ENCODE measurements at places on chromosomes 3 and 15. TPM values are rescaled to one million over a fixed set of nuclear protein-coding genes. Genes with fewer than 3 reads are reported as not detected.

DNA sequence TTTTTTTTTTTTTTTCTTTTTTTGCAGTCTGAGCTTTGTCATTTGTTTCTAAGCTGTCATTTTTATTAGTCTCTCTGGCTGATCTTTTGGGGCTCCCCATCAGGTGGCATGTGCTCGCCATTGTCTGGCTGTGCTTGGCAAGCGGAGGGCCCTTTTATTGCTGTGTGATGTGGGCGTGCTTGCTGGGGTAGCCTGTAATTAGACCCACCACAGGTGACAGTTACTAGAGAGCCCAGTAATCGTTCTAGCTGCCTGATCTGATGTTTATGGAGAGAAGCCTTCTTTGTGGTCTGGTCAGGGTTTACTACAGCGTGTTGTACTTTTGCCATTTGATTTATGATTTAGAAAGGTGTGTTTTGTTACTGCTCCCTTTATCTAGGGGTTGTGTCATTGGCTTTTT, 179.9 kb downstream of the MCTP2 start:
- no peak for DNase-seq

The ZBED2 gene
- total RNA-seq: not detected

The RTP4 gene
- 0.79 TPM for total RNA-seq

The CTXN2 gene
- not detected for total RNA-seq

- DNase-seq: no peak
Observed at GRCh38 chr3:61841111-61841845, 279.9 kb downstream of the PTPRG start.

The CCR8 gene
- total RNA-seq: not detected

The LRRK1 gene
- 1.8 TPM for total RNA-seq

DNA sequence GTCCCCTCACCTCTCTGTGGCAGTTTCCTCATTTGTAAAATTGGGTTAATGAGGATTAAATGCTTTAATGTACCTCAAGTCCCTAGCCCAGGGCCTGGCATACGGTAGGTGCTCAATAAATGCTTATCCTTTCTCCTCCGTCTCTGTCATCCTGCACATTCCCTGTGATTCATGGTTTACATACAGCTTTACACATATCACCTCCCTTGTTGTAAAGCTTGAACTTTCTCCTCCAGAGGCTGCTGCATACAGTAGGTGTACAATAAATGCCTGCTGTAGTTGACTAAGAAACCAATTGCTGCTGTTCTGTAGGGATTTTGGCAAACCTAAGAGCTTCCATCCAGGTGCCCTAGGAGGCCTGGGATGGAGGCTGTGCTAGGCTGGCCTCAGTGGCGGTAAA, 1.5 kb upstream of the CSPG4 start:
- DNase-seq: no peak

DNA sequence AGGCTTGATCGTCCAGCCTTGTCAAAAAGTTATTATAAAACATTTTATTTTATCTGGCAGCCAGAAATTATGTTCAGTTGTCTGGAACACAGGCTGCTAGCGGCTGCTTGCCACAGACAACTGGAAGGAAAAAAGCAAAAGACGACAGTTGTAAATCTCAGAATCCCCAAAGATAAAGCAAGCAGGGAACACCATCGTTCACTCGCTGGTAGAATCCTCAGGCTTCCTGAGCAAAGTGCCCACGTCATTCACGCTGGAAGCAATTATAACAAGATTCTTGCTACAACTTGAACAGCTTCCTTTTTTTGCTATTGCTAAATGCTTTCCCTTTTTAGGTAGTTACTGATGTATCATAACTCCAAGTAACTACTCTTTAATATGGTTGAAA, 33.6 kb downstream of the ADAMTS17 start:
- no peak for DNase-seq

GRCh38 chr3:41710646-41711388, 251.1 kb downstream of the ULK4 start:
- no peak for DNase-seq

- no peak for DNase-seq
Observed at GRCh38 chr15:58087871-58088270, 22.4 kb upstream of the ALDH1A2 start.

- DNase-seq: no peak
Observed at GRCh38 chr3:178706411-178706810, 170.2 kb downstream of the KCNMB2 start.

DNA sequence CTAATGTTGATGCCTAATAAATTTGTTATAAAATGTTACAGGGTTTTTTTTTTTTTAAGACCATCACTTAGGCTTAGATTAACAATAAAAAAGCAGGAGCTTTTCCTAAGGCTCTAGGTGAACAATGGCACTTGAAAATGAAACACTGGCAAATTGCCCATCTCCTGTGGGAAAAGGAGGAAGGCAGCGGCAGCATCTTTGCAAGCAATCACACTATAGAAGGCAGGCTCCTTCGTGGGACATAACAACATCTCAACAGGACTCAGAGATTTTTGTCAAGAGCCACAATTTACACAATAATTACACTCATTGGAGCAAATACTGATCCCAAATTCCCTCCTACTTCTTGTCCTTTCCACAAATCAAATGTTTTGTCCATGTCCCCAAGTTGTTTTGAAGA, 646.7 kb downstream of the ROBO2 start:
- no peak for DNase-seq

The TRPM1 gene
- not detected for total RNA-seq

- no peak for DNase-seq
Observed at GRCh38 chr3:48692551-48692950, 6.8 kb upstream of the NCKIPSD start.

GRCh38 chr3:45623846-45624245, 29.3 kb downstream of the LIMD1 start:
- no peak for DNase-seq

DNA sequence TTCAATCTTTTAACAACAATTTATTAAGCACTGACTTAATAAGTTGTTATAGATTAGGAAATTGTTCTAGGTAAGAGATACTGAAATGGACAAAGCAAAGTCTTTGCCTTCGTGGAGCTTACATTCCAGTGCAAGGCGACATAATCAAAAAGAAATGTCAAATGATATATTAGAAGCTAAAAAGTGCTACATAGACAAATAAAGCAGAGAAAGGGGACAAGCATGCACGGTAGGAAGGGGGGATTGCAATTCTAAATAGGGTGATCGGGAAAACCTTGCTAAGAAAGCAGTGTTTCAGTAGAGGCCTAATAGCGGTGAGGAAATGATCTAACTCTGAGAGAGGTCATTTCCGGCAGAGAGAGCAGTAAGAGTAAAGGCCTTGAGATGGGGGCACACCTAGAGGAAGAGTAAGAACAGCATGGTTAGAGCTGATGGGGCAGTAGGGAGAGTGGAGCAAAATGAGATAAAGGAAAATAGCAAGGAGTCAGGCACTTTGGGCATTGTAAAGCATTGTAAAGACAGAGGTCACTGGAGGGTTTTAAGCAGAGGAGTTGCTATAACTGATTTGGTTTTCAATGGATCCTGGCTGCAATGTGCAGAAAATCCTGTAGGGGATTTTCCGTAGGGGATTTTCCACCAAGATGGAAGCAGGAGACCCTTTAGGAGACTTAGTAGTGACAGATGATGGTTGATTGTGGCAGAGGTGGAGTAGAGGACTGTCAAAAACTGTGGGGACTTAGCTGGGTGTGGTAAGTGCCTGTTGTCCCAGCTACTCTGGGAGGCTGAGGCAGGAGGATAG, 71.7 kb upstream of the CFAP20DC start:
- DNase-seq: no peak

GRCh38 chr15:36958606-36959005, 141.7 kb downstream of the MEIS2 start:
- DNase-seq: no peak

- DNase-seq: no peak
Observed at GRCh38 chr3:22399566-22399965, 648.6 kb upstream of the ZNF385D start.

The SERINC4 gene
- not detected for total RNA-seq

The NXPE3 gene
- total RNA-seq: 36.4 TPM

The RPS27L gene
- total RNA-seq: 191 TPM

- no peak for DNase-seq
Observed at GRCh38 chr3:42804831-42805132, 492 bp upstream of the HIGD1A start.

DNA sequence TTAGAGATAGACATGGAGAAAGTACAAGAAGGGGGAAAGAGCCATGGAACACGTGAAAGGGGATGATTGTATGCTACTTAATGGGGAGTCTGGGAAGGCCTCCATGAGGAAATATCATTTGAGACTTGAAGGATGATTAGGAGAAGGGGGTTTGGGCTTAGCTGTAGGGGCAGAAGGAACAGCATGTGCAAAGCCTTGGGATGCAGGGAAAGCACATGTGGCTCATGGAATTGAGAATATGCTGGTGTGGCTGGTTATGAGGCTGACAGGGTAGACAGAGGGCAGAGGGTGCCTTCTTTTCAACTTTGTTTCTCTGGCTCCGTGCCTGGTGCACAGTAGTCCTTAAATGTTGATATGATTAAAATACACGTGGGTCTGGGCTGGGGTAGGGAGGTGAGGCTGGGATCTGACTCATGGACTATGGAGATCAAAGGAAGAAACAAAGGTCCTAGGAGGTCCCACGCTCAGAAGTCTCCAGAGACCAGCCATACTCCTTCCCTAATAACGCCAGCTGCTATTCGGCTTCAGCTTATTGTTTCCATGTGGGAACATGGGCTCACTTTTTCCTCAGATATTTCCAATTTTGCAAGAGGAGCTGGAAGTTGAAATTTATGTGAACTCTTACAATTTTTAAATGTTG, 1.1 kb downstream of the GTF2E1 start:
- DNase-seq: no peak

Data from heart left ventricle (tissue), 16 donors.